Hepatocyte (in vitro differentiated cells): ENCODE measurements at places on chromosomes 5 and 9. TPM values are rescaled to one million over a fixed set of nuclear protein-coding genes. Genes with fewer than 3 reads are reported as not detected.
A peak's percentile ranks its signal among the peaks of the same experiment; 100 is the strongest.

The LHX6 gene
- 0.10 and 0.16 TPM in 2 replicates for total RNA-seq

The SAXO1 gene
- not detected in 2 replicates for total RNA-seq

The PCDHGA4 gene
- 0.17 and 0.28 TPM in 2 replicates for total RNA-seq

The PCDHA9 gene
- 1.5 and 2.5 TPM in 2 replicates for total RNA-seq

The TMEM174 gene
- not detected in 2 replicates for total RNA-seq

The THBS4 gene
- 0.48 and 0.80 TPM in 2 replicates for total RNA-seq

The SOX30 gene
- not detected in 2 replicates for total RNA-seq

The IL3 gene
- 0.37 TPM in 1 of 2 replicates, not detected in the other for total RNA-seq

GRCh38 chr9:131650254-131650653 lies 89.6 kb downstream of the RAPGEF1 start:
- H3K27me3 ChIP-seq = no peaks in the 10 kb centered on the region
- H3K27ac ChIP-seq = no peak overlapping the region
- no peaks in the 10 kb centered on the region for H3K36me3 ChIP-seq
- no peak for DNase-seq
- H3K4me1 ChIP-seq = peaks cover 20% of the 10 kb centered on the region

DNA sequence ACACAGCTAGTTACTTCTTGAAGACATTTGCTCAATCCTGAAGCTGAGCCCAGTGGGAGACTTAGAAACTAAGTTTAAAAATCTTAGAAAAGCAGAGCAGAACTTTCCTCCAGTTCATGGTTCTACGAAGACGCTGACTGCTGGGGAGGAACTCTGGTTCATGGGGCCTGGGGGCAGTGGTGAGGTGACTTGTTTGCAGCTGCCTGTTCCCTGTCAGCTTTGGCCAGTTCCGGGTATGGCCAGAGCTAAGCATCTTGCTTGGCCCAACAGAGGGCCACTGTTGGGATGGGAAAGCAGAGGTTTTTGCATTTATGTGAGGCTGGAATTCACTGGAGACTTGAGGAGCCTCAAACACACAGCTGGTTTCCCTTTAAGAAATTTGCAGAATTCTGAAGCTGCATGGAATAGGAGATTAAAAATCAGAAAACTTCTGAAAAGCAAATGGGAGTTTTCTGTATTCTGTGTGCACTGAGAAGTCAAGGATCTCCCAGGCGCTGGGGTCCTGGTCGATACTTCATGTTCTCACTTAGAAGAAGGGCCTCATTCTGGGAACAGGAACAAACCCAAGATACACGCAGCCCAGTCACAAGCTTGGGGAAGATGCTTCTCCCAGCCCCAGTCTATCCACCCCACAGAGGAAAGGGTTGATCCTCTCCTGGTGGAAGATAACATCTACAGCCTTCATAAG lies 10.6 kb upstream of the HMHB1 start:
- H3K27me3 ChIP-seq = no peaks in the 10 kb centered on the region
- no peak for DNase-seq
- H3K36me3 ChIP-seq = no peaks in the 10 kb centered on the region
- H3K27ac ChIP-seq = no peak overlapping the region
- H3K4me3 ChIP-seq = no peak overlapping the region

- no peak overlapping the region for H3K4me3 ChIP-seq
- H3K27ac ChIP-seq = no peak overlapping the region
- no peaks in the 10 kb centered on the region for H3K36me3 ChIP-seq
- peak; percentile 1 for DNase-seq
- peaks cover 9% of the 10 kb centered on the region for H3K4me1 ChIP-seq
These were observed 52.9 kb upstream of the EXOC3 start for GRCh38 chr5:389891-390622.

- no peak overlapping the region for H3K27ac ChIP-seq
- H3K27me3 ChIP-seq = no peaks in the 10 kb centered on the region
- peaks cover 4% of the 10 kb centered on the region for H3K36me3 ChIP-seq
- H3K4me1 ChIP-seq = peaks cover 11% of the 10 kb centered on the region
- no peak for DNase-seq
These were observed 4.4 kb downstream of the RIMOC1 start for GRCh38 chr5:41908374-41909079.

DNA sequence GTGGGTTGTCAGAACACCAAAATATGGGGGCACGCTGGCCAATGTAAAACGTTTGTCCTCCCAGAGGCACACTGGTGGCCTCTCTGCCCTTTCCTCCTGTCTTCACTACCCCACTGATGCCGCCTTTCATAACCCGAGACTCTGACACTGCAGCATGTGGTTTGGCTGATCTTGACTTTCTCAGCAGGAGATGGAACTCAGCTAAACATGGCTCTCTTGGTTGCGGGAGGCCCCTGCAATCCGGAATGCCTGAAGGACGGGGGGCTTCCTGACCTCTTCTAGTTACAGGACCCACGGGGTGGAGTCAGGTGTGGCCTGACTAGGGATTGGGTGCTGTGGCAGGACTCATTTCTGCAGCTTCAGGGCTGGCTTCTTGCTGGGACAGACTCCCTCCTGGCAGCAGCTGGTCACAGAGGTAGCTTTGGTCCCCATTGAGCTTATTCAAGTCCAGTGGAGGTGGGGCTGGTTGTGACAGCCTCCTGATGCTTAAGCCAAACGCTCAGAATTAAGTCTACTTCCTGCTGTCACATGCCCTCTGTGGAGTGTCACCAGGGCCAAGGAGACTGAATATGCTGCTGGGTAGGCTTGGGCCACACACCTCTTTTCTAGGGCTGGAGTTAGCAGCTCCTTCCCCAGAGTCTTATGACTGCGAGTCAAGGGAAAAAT lies 44.2 kb downstream of the NXNL2 start:
- no peaks in the 10 kb centered on the region for H3K36me3 ChIP-seq
- no peak overlapping the region for H3K27ac ChIP-seq
- no peak overlapping the region for H3K4me3 ChIP-seq

DNA sequence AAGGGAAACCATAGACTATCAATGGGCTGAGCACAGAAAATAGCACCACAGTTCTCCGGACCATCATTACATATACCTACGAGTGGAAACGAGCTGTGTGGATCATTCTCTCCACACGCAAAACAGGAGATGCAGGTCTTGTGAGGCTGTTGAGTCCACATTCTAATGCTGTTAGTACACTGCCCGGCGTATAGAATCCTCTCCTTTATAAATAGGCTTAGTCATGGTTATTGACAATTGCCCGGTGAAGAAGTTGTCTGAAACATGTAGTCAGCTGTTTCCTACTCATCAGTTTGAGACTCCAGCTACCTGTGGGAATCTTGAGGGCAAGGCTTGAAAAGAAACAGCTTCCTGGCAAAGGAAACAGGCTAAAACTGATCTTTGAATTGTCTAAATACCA lies 602.0 kb upstream of the EDIL3 start:
- H3K27ac ChIP-seq = no peak overlapping the region
- H3K36me3 ChIP-seq = no peaks in the 10 kb centered on the region
- H3K4me3 ChIP-seq = no peak overlapping the region
- no peaks in the 10 kb centered on the region for H3K27me3 ChIP-seq
- DNase-seq = no peak

DNA sequence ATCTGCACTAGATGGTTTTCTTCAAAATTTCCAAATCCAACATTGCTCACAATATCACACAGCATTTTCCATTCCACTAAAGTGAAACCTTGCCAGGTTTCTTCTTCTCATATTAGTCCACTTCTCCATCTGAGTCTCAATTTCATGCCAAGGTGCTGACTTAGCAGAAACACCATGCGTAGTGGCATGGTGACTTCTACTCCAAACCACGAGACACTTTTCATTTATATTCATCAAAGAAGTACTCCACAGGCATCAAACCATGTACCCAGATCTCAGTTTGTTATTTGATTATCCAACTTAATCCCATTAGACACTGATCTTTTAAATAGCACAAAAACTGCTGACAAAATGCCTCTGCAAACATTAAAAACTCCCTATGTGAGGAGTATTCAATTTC lies 233.4 kb upstream of the ITGA1 start:
- H3K4me1 ChIP-seq = no peaks in the 10 kb centered on the region
- H3K27ac ChIP-seq = no peak overlapping the region
- no peak for DNase-seq
- no peaks in the 10 kb centered on the region for H3K27me3 ChIP-seq
- no peaks in the 10 kb centered on the region for H3K36me3 ChIP-seq

- peaks cover 33% of the 10 kb centered on the region for H3K4me1 ChIP-seq
- no peaks in the 10 kb centered on the region for H3K27me3 ChIP-seq
- H3K36me3 ChIP-seq = no peaks in the 10 kb centered on the region
These were observed 15.5 kb upstream of the FAM120AOS start for GRCh38 chr9:93468763-93469456.

DNA sequence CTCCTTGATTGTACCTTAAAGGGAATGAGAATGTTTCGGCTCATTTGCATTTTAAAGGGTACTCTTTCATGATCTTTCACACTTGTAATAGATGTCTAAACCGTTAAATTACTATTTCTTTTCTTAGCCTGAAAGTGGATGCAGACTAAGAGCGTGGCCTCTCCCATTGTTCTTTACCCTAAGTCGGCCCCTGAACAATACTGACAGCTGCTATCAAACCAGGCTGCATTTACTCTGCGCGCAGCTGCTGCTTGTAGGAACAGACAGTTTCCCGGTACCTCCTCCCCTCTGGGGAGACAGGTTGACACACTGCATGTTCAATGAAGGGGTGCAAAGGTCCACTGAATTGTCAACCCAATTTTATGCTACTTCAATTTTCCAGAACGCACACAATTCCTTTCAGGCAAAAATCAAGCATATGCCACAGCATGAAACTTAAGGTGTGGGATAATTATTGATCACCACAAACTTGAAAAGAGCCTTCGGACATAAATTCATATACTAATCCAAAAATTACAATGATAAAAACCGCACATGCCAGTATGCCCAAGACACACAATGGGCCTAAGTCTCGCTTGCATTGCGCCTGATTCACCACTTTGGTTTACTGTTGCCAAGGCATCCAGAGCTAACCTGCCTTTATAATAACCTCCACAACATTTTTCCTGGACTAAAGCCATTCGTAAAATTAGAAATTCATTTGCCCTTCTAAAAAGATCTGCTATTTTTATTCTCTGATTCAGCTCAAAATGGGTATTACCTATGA lies 39.7 kb downstream of the TLE1 start:
- H3K36me3 ChIP-seq = peaks cover 7% of the 10 kb centered on the region
- DNase-seq = no peak
- H3K4me3 ChIP-seq = no peak overlapping the region
- no peak overlapping the region for H3K27ac ChIP-seq
- H3K4me1 ChIP-seq = peaks cover 9% of the 10 kb centered on the region

- no peak for DNase-seq
- no peak overlapping the region for H3K4me3 ChIP-seq
- H3K27me3 ChIP-seq = no peaks in the 10 kb centered on the region
These were observed 428.8 kb downstream of the SH3GL2 start for GRCh38 chr9:18007621-18008020.

DNA sequence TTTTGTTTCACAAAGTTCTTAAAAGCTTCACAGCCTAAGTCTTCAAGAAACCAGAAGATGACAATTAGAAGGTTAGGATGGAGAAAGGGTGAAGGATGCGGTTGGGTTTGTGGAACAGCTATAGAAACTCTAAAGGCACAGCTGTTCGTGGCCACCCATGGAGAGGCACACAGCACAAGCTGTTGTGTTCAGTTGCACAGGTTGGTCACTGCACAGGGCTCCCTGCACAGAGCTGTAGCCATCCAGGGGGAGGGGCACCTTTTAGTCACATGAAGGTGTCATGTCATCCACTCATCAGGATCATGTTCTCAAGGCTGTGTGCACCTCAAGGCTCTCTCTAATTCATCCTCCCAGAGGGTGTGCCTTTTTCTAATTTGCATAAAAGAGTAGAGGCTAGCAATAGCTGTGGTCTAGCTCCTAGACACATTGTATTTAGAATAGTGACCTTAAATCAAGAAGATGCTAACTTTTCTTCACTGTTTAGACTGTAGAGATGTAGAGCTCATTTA lies 5.0 kb upstream of the RASGRF2 start:
- no peak overlapping the region for H3K27ac ChIP-seq
- H3K4me3 ChIP-seq = no peak overlapping the region
- no peaks in the 10 kb centered on the region for H3K36me3 ChIP-seq
- peaks cover 47% of the 10 kb centered on the region for H3K27me3 ChIP-seq
- no peak for DNase-seq

DNA sequence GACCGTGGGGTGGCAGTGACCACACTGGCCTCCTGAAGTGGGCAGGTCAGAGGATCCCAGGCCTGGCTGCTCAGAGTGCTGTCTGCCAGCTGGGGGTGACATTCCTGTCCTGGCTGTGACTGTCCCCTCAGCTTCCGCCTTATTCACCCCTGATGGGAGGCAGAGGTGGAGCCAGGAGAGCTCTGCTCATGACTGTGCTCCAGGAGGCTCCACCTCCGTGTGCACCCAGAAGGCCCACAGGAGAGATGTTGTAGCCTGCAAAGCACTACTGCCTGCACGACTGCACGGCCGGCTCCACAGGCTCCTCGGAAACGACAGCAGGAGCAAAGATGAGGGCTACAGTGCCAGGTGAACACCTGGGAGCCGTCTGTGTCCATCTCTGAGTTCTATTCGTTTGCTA lies 60.9 kb downstream of the ROPN1L start:
- H3K4me3 ChIP-seq = no peak overlapping the region
- peaks cover 8% of the 10 kb centered on the region for H3K4me1 ChIP-seq
- H3K36me3 ChIP-seq = no peaks in the 10 kb centered on the region
- no peak overlapping the region for H3K27ac ChIP-seq

GRCh38 chr9:31730398-31730797 lies 654.0 kb upstream of the ACO1 start:
- H3K4me1 ChIP-seq = no peaks in the 10 kb centered on the region
- no peak overlapping the region for H3K27ac ChIP-seq
- no peak for DNase-seq
- H3K36me3 ChIP-seq = no peaks in the 10 kb centered on the region
- no peaks in the 10 kb centered on the region for H3K27me3 ChIP-seq

- H3K4me1 ChIP-seq = peaks cover 25% of the 10 kb centered on the region
- H3K27ac ChIP-seq = no peak overlapping the region
- H3K4me3 ChIP-seq = no peak overlapping the region
- H3K27me3 ChIP-seq = no peaks in the 10 kb centered on the region
- H3K36me3 ChIP-seq = no peaks in the 10 kb centered on the region
These were observed 18.5 kb downstream of the CAMSAP1 start for GRCh38 chr9:135888766-135889394.

GRCh38 chr5:64622991-64623390 lies 67.3 kb upstream of the SHISAL2B start:
- H3K36me3 ChIP-seq = no peaks in the 10 kb centered on the region
- H3K4me3 ChIP-seq = no peak overlapping the region
- no peaks in the 10 kb centered on the region for H3K27me3 ChIP-seq
- H3K4me1 ChIP-seq = no peaks in the 10 kb centered on the region
- H3K27ac ChIP-seq = no peak overlapping the region
- DNase-seq = no peak
